ENCODE measurements at places on chromosomes 7 and 10.

DNA sequence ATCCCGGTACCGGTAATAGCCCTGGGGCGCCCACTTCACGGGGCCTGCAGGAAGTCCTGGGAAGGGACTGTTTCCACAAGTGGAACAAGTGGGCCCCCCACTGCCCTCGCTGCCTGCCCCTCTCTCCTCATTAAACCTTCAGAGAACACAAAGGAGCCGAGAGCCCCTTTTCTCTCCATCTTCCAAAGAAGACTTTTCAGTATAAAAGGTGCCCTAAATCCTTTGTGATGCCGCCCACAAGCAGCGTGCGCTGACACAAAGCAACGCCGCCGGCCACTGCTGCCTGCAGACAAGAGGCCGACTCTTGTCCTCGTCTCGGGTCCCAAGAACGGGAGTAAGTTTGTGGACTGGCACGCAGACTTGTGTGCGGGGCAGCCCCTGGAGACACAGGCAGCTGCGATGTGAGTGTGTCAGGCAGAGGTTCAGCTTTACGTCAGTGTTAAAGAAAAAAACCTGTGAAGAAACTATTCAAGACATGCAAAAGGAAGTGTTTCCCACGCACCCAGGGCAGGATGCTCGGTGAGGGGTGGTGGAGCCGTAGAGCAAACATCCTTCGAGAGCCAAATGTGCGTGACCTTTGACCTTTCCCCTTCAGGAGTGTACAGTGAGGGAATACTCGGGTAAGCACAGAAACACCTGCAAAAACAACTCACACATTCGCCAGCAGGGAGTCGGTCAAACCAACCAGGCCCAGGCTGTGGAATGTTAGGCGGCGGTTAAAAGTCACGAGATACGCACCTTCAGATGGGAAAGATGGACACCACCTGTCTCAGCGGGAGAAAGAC, 118.2 kb downstream of the VIPR2 start:
- DNase-seq: no peak

DNA sequence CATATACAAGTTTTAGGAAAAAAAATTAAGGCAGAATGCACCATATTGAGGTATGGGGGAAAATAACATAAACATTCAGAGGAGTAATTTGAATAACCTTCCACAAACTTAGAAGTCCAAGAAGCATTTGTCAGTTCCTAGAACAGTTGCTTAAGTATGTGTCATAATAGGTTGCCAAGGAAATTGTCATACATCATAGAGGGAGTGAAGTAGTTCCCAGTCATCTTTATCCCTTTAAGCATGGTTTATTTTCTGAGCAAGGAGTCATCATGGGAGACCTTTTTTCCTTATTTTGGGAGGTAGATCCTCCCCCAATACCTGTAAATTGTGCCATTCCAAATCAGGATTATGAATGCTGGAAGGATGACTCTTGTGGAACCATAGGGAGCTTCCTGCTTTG, at the start of gene SSMEM1:
Gene SSMEM1, plus strand, starts transcription at position 219 of the 400 bp plus-strand sequence. Its CDS starts 51 bp downstream, at position 270.
- DNase-seq: peak; percentile 93

GRCh38 chr10:125816548-125816947, 6.5 kb downstream of the UROS start:
- no peak for DNase-seq

DNA sequence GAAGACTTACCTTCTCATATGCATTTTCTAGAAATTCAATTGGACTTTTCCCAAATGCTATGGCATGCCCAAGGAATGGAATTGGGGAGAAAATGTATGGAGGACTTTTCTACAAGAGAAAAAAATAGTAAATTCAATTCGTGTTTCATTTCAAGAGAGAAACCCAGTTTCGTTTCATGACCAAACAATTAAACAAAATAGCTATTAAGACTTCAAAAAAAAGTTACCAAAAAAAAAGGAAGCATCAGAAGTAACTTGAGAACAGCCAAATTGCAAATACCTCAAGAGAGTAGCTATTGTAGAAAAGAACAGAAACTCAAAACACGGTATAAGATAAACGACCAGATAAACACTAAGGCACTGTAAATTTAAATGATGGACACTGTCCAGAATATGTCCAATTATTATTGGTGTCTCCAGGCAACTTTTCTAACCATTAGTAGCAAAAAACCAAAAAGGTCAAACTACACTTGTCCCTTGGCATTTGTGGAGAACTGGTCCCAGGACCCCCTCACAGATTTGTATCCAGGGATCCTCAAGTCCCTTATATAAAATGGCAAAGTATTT, 2.4 kb downstream of the CYP51A1 start:
- no peak for DNase-seq

DNA sequence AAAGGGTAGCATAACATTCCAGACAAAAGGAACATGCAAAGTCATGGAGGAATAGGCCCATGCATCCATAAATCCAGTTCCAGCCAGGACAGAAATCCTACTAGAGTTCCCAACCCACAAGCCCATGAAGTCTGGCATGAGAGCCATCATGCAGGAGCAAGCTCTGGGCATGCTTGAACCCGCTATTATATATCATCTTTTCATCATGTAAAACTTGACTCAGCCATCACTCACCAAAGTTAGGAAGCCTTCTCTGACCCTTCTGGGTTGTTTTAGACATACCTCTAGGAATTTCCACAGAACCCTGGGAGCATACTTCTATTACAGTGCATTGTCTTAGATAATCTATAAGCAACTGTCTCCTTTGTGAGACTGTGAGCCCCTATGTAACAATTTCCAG, 293.0 kb upstream of the NPSR1 start:
- DNase-seq: no peak

- DNase-seq: no peak
Measured at GRCh38 chr7:152504816-152505215, 69.0 kb upstream of the KMT2C start.

DNA sequence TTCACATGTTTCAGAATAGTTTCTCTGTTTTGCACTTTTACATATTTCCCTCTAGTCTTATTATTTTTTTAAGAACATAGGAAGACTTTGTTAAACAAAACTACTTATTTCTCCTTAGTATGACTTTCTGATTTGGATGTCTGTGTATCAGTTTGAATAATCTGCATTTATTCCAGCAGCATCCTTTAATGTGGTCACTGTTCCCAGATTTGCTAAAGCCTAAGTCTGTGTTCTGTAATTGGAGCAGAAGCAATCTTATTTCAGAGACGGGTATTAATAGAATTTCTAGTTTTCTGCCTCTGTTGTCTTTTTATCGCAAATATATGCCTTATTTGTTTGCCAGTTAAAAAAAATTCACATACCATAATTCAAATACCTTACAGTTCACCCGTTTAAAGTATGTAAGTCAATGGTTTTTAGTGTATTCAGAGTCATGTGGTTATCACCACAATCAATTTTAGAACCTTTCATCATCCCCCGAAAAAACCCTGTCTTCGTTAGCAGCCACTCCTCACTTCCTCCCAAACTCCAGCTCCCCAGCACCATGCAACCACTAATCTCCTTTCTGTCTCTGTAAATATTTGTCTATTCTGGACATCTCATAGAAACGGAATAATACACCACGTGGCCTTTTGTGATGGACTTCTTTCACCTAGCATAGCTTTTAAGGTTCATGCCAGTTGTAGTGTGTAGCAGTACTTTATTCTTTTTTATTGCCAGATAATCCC, 58.7 kb downstream of the INPP5F start:
- peak; percentile 75 for DNase-seq
